ENCODE measurements at places on chromosomes 5 and 9.

DNA sequence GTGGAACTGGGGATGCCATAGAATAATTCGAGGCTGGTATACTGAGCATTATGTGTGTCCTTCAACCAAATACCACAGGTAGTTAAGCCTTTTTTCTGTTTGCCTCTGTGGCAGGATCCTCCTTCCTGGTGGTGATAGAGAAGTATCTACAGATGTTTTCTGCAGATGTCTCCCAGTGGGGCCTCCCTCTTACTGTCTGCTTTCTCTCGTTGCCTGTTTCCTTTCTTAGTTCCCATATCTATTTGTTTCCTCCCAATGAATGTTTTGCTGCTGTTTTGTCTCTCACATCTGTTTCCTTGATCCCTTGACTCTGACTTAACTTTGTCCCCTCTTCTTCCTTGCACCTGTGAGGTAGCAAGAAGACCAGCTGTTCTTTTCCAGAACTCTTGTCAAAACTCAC is 130.9 kb upstream of the NUDT12 start:
- DNase-seq, result no peak

- DNase-seq, result no peak
Measured at GRCh38 chr9:38053697-38054461, 15.1 kb downstream of the SHB start.

GRCh38 chr5:52148679-52149078 is 639.0 kb upstream of the ITGA1 start:
- no peak for DNase-seq

DNA sequence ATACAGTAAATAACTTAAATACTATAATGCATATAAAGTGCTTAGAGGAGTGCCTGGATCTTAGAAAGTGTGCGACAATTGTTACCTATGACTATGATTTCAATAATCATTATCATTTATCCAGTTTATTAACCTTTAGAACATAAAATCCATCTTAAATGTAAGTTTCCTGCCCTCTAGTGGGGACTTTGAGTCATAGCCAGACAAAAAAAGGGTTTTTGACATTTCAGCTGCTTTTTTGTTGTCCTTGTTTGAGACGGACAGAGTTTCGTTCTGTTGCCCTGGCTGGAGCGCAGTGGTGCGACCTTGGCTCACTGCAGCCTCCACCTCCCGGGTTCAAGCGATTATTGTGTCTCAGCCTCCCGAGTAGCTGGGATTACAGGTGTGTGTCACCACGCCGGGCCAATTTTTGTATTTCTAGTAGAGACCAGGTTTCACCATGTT is 9.7 kb upstream of the C9orf152 start:
- no peak for DNase-seq

GRCh38 chr5:93622240-93622885 is 39.3 kb downstream of the NR2F1 start:
- peak; percentile 60 for DNase-seq

GRCh38 chr5:60325870-60326269 is 374.1 kb downstream of the DEPDC1B start:
- DNase-seq, result no peak

DNA sequence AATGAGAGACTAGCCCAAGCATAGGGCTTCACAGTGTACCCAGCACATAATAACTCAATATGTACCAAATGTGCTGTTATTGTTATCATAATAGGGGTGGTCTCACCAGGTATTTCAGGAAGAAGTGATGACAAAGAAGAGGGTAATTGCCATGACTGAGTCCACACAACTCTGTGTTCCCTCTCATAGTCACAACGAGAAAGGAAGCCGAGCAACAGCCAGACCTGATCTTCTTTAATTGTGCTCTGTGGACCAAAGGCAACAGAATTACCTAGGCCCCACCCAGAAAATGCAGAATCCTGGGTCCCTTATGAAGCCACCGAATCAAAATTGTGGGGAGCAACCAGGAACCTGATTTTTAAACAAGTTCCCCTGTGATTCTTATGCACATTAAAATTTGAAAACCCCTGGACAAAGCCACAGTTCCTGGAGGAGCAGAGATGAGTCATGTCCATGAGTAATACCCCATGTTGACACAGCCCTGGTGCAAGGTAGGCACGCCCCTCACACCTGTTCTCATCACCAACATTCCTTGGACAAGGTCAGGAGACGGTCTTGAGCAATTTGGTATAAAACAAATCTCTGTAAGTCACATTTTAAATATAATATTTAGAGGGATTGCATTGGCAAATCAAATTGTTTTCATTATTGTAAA is 5.2 kb downstream of the FGF1 start:
- DNase-seq, result no peak

DNA sequence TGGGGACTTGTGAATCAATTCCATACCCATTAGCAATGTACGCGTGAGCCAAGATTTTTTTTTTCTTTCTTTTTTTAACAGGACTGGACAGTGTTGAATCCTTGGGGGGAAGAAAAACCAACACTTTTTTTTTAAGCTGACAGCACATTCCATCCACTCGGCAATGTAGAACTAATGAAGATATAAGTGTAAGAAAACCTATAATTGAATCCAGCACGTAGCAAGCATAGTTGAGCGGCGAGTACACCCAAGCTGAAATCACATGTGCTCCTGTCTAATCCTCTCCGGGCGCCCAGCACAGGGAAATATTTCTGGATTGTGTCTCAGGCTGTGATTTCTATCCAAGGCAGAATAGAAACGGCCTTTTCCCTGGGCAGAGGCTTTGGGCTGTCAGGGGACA is 118.2 kb downstream of the BOD1 start:
- no peak for DNase-seq

DNA sequence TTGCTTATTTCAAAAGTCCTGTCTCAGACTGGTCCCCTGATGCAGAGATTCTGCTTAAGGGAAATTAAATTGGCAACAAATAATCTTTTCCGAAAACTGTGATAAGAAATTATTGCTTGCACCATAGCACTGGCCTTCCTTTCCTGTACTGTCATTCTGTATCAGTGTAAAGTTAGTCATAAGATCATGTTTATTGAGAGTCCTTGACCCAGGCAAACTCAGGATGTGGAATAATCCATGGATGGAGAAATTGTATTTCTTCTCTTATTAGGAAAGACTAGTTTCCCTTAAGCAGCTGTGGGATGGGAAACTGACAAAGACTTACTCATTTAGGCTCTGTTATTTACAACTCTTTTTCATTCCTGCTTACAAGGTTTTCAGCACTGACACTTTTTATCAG is 83.0 kb upstream of the RANBP6 start:
- no peak for DNase-seq

GRCh38 chr5:31317665-31318064 is 124.2 kb downstream of the CDH6 start:
- DNase-seq, result no peak

- DNase-seq, result no peak
Measured at GRCh38 chr5:26579712-26580111, 458.7 kb downstream of the CDH9 start.

- peak; percentile 26 for DNase-seq
Measured at GRCh38 chr9:124286292-124286931, 28.7 kb downstream of the NEK6 start.

DNA sequence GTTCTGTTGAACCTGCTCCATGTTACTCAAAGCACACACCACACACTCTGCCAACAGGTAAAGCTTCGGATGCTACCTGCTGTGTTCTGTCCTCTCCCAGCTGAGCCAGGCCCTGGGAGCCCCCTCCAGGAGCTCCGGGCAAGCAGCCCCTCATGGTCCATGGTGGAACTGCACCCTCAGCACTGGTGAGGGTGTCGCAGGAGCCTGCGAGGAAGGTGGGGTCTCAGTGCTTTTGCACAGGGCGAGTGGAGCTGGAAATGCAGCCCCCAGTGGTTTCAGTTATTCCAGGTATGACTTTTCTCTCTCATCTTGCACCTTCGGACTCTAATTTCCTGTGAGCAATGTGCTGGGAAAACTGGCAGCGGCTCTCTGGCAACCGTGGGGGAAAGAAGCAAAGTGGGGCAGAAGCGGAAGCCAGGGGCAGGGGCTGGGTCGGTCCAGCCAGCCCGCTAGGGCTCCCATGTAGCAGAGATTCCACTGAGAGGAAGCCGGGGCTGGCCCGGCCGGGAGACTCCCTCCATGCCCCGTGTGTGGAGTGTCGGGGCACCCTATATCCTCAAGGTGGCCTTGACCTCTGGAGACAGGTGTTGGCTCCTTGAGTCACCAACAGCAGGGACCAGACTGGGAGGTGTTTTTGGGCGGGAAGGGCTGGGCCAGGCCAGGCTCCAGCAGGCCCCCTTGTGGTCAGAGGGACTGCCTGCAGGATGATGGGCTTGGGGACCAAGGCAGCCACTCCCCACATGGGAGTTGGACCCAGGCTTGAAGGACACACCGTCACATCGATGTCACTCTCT is 75.6 kb upstream of the PRSS3 start:
- peak; percentile 16 for DNase-seq

GRCh38 chr5:79225026-79225425 is 10.9 kb upstream of the JMY start:
- DNase-seq, result no peak

GRCh38 chr5:115460472-115460871 is 84.1 kb downstream of the FEM1C start:
- no peak for DNase-seq

- DNase-seq, result no peak
Measured at GRCh38 chr9:105286098-105286497, 41.6 kb downstream of the SLC44A1 start.

DNA sequence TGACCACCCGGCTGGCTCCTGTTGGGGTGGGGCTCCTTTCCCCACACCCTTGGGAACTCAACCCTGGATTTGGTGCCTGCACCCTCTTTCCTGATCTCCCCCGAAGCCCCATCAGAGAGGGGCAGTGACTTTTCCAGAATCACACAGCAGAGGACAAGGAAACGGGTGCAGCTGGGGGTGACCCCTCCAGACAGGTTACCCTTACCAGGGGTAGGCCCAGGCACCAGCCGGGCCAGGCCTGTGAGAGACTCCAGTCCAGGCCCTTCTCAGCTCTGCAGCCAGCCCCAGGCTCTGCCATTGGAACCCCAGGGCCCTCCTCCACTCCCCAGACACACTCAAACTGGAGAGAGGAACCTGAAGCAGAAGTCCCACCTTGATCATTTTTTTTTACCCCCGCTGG is 19.0 kb upstream of the PHYHD1 start:
- no peak for DNase-seq

DNA sequence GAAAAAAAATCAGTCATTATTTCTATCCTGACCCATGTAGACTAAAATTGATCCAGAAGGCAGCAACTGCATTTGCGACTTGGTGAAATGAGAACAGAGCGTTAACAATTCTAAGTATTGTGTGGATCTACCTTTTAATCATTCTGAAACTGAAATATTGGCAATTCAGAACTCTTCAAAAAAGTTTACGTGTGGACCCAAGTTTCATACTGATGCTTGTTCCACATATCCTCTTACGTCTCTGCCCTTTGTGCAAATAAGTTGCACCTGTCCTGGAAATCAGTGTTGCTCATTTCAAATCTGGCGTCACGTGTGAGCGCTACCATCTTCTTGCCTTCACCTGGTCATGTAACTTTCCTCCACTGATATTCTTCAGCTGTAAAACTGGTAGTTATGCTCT is 74.7 kb downstream of the NTRK2 start:
- no peak for DNase-seq

DNA sequence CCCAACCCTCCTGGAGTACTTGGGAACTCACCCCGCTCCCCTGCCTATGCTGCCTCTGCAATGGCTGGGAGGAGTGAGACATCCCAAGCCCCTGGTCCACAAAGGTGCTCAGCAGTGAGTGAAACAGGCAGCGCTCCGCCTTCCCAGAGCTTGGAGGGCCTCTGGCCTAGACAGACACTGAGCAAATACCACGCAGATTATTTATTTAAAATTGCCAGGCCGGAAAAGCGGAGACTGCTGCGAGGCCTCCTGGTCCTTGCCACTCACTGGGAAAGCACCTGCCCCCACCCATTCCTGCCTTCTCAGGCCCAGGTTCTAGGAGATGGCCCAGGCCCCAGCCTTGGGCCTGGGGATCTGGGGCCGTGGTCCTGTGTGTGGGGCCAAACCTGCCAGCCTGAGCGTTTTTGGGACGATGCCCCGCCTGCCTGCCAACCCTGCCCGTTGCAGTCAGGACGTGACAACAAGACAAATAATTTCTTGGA is 17.4 kb downstream of the FGF18 start:
- no peak for DNase-seq
